ENCODE measurements at places on chromosomes 4 and X.

GRCh38 chrX:137550665-137551261 lies 15.2 kb upstream of the ZIC3 start:
- no peak for DNase-seq

- DNase-seq, result no peak
Observed at GRCh38 chr4:155984106-155984797, 30.6 kb upstream of the CTSO start.

GRCh38 chr4:169070895-169071218 lies 60.8 kb upstream of the CBR4 start:
- no peak for DNase-seq

- no peak for DNase-seq
Observed at GRCh38 chrX:78753571-78753970, 6.1 kb downstream of the LPAR4 start.

GRCh38 chrX:39613482-39613995 lies 484.2 kb downstream of the BCOR start:
- no peak for DNase-seq

- peak; percentile 13 for DNase-seq
Observed at GRCh38 chrX:129726307-129727111, 12.3 kb upstream of the XPNPEP2 start.

- no peak for DNase-seq
Observed at GRCh38 chr4:42566835-42567234, 90.1 kb downstream of the ATP8A1 start.

DNA sequence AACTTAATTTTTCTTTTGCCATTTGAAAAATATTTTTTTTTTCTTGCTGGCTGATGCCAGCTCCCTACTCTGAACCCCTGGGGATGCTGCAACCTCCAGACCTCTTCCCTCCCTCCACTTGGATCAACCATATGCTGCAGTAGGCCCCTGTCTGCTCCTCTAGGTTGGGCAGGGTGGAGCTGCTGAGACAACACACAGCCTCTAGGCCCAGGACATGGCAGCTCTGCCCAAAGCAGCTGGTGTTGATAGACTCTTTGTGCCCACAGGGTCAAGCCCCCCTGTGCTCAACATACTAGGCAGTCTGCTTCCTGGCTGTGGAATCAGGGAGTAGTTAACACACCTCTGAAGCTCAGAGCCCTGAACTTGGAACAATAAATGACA lies 19.9 kb upstream of the CLNK start:
- DNase-seq, result no peak

DNA sequence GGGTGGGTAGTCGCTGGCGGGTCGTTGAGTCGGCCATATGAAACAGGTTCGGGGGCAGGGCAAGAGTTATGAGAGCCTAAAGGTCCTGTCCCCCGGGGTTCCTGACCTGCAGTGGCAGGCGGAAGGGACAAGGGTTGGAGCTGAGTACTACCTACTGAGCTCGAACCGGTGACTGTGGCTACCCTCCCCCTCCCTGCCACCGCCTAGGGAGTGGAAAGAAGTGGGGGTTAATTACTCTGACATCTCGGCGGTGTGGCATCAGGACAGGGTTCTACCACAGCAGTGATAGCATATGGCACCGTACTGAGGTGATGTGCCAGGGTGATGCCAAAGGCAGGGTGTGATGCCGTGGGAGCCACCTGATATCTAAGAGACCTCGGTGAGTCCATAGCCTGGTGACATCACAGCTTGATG lies 307 bp downstream of the ATG4A start:
- no peak for DNase-seq

GRCh38 chr4:82293304-82293703 lies 80.5 kb downstream of the HNRNPD start:
- DNase-seq, result peak; percentile 58

- no peak for DNase-seq
Observed at GRCh38 chr4:102392033-102392744, 46.9 kb upstream of the SLC39A8 start.

DNA sequence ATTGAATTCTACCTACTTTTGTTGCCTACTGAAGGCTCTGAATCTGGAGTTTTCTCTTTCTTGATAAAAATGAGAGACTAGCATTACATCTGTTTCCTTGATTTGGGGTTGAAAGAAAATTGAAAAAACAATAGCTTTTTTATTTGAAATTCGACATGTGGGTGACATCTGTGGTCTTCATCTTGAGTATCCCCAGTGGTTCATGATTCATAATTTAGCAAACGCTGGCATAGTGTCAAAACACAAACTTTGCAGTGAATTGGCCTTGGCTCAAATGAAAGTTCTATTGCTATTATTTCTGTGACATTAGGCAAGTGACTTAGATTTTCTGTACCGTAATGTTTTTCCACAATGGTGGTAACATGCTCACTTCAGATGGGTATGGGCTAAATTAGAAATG lies 747.6 kb downstream of the PCDH7 start:
- no peak for DNase-seq

GRCh38 chrX:154136627-154137161 lies 7.3 kb upstream of the OPN1LW start:
- DNase-seq, result peak; percentile 72

GRCh38 chr4:180990931-180991330 lies 1252.3 kb upstream of the TENM3 start:
- DNase-seq, result no peak

GRCh38 chr4:54064317-54065111 lies at the start of gene CHIC2:
CHIC2 (minus strand) TSS chr4:54064605; CDS start chr4:54064300, 305 bp downstream.
- peak; percentile 97 for DNase-seq

- DNase-seq, result peak; percentile 85
Observed at GRCh38 chrX:54808605-54809483, 1.3 kb downstream of the MAGED2 start.

GRCh38 chr4:39083164-39083563 lies 21.1 kb downstream of the KLHL5 start:
- no peak for DNase-seq

DNA sequence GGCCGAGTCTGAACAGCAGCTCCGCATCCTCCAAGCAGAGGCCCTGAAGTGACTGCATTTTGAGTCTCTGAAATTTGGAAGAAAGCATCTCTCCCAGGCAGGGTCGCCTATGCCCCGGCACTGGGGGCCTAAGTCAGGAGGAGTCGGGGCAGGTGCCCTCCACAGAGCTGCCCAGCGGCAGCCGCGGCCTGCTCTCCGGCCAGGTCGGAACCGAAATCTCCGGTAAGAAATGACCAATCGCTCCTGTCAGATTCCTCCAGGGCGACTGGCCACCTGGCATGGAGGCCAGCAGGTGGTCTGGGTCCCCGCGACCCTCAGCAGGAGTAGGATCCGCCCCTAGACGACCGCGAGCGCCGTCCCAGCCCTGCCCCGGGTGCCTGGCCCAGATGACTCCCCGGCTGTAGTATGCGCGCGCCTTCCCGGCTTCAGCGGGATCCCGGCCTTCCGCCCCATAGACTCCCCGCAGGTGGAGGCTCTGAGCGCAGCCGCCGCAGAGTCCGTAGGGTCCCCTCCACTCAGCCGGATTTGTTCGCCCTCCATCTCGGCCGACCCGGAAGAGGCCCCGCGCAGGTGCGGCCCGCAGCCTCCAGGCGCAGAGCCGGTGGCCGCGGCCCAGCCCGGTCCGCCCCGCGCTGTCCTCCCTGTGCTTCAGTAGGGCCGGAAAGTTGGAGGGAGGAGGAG lies 1.5 kb downstream of the NKX1-1 start:
- no peak for DNase-seq

DNA sequence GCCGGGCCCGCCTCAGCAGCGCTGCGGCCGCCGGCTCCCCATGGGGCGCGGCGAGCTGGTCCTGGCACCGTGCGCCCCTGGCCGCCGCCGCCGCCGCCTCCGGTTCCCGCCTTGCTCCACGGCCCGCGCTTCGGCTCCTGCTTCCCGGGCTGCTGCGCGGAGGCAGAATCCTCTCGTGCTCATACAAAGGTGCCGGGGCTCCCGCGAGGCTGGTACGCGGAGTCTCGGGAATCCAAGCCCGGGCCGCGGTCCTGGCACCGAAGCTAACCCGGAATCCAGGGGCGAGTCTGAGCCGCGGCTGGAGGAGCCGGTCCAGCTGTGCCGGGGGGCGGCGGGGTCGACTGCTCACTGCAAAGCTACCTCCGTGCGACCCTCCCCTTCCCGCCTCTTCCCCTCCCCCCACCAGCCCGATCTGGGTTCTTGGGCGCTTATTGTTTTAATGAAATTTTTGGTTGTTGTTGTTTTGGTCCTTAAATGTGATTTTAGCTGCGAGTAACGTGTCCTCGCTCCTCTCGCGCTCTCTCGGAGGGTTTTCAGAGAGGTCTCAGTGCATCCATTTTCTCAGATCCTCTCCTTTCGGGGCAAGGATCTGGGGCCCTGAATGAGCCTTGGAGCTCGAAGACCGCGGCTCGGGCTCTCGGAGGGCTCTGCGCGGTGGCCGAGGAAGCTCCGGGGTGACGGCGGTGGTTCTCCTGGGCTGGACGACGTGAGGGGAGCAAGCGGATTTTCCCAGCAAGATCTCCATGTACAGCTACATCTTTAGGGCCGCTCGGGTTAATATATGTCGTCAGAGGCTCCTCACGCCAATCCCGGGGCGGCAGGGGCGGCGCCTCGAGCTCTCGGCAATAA lies at the start of gene HAND2:
TSS of gene HAND2 (minus strand) at position 753 of the 849 bp plus-strand sequence. CDS start 940 bp downstream, outside the sequence.
- DNase-seq, result no peak

DNA sequence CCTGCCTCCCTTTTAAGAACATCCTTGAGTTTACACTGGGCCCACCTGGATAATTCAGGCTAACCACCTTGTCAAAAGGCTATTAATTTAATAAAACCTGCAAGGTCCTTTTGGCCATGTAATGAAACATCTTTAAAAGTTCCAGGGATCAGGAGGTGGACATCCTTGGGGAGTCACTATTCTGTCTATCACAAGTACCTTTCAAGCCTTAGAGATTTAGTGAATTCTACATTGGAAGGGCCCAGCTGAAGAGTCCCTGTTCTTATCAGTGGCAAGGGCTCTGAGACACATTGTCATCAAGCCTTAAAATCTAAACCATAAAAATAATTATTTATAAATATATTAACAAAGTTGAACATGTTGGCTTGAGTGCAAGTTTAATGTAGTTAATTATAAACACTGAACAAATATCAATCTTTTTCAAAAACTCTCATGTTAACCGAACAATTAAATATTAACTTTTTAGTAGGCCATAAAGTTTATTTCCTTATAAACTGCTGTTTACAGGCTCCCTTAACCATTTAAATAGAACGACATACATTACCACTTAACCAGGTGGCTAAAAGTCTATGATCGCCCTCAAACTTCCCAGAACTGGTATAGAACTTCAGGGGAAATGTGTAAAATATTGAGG lies 104.4 kb upstream of the CBR4 start:
- DNase-seq, result no peak

DNA sequence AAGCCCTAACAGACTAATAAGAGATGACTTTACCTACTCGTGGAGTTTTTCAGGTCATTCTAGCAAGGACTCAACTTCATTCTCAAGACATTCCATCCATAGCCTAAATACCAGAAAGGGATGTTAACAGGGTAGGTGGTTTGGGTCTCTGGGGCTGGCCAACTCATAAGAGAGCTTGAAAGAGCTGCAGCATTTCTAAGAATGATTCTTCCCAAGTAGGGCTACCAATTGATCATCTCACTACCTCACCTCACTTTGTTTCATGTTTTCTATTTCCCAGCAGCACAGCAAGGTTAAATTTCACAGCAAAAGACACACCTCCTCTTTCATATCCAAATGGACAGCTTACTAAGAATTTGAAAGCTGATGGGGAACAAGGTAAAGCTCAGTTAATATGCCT lies 614.8 kb upstream of the DIPK2B start:
- no peak for DNase-seq

DNA sequence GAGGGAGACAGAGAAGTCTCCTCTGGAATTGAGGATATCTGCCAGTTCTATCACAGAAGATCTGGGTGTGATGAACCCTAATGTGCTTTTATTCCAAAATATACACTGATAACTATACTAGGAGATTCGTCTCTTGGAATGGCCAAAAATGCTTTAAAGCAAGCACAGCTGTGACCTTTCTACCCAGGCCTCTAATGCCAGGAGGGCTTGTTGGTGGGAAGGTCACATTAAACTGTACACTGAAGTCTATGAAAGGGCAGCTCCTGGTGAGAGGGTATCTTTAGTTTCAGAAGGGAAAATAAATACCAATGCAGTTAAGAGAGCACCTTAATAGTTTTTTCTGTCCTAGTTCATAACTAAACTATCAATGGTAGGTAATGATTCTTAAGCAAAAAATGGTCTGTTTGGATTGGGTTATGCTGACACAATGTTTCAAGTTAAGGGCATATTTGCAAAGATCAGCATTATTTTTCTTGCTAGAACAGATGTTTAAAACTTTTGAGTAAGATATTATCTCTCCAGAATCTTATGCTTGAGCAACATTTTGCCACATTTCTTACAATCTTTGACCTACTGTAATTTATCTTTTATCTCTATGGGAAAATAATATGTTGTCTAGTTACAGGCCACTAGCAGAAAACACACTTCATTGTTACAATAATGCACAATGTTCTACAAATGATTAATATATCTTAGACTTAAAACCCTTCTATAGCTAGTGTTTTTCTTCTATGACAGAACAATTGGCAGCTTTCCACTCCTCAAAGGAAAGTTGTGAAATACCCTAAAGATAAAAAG lies 59.6 kb downstream of the SEC24D start:
- no peak for DNase-seq

DNA sequence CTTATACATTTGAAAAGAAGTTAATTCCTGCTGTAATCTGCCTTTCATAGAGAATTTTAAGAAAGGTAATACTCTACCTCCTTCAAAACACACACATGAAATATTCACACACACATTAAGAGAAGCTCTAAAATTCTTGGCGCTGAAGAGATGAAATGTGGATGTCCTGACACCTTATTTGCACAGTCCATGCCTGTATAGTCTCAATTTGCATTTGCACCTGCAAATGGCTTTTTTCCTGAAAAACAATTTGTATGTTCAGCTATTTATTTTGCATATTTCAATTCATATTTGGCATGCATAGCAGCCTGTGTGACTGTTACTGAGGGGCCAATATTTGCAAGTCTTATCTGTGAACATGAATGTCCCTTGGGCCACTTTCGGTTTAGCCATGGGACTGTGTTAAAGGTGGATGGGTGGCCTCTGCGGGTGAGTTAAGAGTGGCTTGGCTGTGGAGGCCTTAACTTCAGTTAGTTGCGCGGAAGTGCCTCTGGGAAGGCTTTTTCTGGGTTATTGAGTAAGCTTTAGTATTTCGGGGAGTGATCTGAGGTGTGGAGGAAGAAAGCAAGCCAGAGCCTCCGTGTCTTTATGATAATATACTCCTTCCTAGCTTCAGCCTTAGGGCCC lies 443.3 kb upstream of the FAT1 start:
- DNase-seq, result no peak

- no peak for DNase-seq
Observed at GRCh38 chrX:41561045-41561444, 113.9 kb downstream of the NYX start.

- no peak for DNase-seq
Observed at GRCh38 chrX:104430742-104431119, 135.3 kb upstream of the IL1RAPL2 start.

DNA sequence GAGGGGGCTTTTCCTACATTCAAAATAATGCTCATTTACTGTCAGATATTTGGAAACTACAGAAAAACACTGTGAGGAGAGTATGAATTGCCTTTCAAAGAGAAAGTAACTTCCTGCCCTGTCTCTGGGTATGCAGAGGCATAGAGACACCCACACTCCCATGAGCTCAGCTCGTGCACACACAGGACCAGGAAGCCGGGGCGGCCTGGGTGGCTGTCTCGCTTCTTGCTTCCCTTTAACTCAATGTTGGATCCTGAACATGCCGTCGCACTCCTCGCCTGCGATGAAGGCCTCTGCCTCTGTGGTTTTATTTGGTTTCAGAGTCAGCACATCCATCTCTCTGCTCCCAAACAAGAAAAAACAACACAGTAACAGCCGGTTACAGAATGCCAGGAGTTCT lies 40.1 kb upstream of the GPR78 start:
- DNase-seq, result no peak
